ENCODE measurements at places on chromosomes 3 and 15.

DNA sequence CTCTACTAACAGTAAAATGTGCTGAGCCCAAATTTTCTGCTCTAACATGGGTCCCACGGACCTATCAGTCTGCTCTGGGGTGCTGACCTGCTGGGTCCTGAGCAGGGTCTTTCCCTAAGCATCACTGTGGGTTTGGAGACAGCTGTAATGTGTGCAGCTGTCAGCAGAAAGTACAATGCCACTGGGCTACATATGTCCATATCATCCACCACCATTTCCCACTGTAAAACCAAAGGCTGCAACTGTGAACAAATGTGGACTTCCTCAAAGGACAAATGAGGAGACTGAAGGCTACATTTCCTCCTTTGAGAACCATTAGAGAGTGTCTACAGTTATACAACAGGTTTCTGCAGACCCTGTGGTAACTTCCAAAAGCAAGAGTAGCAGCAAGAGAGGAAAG lies 33.8 kb upstream of the IP6K2 start:
- no peak for DNase-seq

DNA sequence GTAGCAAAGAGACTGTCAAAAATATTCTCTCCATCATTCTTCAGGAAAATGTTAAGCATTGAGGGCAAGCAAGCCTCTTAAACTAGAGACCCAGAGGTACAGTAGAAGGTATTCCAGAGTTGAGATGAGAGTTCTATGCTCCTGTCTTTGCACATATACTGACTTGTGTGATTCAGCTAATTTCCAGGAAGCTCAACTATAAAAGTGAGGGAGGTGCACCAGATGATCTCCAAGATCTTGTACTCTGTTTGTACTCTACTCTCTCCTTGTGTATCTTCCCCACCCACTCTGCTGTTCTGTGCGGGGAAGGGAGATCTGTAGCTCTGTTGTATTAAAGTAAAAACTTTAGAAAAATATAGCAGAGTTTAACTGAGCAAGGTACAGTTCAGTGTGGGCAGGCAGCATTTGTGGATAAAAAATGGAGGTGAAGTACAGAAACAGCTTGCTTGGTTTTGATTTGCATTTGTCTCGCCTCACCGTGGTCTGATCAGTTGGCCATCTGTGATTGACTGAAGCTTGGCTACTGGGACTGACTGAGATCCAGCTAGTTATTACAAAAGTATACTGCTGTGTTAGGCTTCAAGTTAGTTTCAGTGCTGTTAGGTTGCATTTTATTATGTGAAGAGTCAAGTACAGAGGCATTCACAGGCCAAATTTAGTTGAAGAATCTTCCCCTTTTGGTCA lies 463.1 kb upstream of the GOLIM4 start:
- no peak for DNase-seq

DNA sequence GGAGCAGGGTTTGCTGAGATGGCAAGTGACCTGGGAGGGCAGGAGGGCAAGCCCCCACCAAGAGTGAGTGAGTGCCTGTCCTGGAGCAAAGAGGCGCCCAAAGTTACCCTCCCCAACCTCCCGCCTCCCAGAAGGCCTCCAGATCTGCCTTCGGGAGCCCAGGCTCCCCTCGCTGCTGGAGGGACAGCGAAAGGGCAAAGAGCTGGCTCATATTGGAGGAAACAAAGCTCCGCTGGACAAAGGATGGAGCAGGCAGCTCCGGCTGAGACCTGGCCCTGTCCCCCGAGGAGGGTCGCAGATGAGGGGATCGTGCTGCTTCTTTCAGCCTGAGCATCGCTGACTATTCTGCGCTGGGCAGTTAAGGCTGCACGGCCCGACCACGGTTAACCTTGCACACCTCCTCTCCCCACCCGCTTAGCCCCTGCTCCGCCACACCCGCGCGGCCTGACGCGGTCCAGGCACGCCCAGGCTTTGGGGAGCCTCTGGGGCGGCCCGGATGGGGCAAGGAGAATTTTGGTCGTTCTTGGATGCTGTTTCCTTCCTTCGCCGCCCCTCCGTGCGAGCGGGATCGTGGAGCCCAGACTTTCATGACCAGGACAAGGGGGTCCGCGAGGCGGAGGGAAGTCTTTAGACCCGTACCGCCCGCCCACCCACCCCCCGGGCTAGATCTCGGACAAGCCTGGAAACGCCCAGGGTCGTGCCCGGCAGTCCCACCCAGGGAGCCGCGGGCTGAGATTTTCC lies 651 bp downstream of the PLCD1 start:
- DNase-seq: no peak

- DNase-seq: no peak
These were observed 6.8 kb downstream of the EXOSC7 start for GRCh38 chr3:44982817-44983216.

GRCh38 chr3:61730056-61730455 lies 168.7 kb downstream of the PTPRG start:
- no peak for DNase-seq
